ENCODE measurements at places on chromosomes 1 and 21.

GRCh38 chr21:46448108-46448507 lies 10.6 kb upstream of the DIP2A start:
- no peak for ATAC-seq

DNA sequence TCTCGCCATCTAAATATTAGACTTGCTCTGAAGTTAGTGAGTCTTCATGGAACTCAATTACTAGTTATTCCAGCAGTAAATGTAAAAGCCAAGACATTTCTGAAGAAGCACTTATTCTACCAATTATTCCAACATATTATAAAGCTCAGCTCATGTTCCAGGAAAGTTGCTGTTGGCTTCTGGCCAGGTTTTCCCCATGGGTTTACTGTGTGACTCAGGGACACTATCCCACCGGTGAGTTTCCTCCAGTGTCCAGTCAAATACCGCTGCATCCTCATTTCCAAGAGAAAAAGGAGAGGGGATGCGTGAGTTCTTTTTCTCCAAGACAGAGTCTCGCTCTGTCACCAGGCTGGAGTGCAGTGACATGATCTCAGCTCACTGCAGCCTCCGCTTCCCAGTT lies 9.2 kb upstream of the HHIPL2 start:
- no peak for ATAC-seq

DNA sequence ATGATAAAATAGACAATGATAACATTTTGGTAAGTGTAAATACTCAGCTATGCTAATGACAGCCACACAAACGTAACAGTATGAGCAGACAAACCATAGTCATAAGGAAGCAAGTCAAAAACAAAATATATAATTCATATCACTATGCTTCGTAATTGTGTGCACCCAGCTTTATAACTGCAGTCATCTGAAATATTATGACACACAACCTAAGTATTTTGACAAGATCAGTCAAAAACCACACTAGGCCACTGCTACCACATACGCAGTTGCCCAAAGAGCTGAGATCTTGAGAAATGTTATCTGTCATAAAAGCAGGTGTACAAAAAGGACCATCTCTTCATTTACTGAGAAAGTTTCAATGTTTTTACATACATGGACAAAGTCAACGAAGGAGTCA lies 26.0 kb downstream of the RNASEL start:
- no peak for ATAC-seq

DNA sequence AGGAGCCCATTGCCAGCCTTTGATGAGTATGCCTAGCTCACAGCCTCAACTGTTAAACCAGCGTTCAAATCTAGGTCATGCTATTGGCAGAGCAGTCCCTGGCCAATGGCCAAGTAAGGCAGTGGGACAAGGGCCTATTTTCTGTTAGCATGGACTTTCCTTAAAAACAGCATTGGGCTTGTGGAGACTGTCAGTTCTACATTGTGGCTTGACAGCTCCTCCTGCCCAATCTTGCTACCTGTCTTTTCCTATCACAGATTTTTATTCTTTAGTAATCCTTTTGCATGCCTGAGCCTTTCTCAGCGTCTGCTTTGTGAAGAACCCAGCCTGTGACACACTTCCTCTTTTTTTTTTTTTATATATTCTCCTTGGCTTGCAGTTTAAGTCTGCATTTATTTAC lies 56.4 kb downstream of the DIP2A start:
- ATAC-seq, result peak; percentile 88

GRCh38 chr1:183243161-183244050 lies 57.3 kb downstream of the LAMC2 start:
- ATAC-seq, result no peak

GRCh38 chr1:63590166-63590560 lies 3.0 kb upstream of the PGM1 start:
- ATAC-seq, result no peak

DNA sequence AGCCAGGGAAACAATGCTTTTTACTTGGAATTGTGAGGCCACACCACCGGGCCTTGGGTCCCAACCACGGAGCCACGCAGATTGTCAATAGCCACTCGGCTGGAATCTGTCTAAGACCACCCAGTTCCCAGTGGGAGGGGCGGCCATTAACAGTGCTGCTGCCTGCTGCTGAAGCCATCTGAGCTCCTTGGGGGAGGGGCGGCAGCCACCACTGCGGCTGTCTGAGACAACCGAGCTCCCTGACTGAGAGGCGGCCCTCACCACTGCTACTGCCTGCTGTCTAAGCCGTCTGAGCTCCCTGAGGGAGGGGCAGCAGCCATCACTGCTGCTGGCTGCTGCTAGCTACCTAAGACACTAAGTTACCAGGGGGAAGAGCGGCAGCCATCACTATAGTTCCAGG lies 64.3 kb downstream of the DMRTA2 start:
- ATAC-seq, result no peak

DNA sequence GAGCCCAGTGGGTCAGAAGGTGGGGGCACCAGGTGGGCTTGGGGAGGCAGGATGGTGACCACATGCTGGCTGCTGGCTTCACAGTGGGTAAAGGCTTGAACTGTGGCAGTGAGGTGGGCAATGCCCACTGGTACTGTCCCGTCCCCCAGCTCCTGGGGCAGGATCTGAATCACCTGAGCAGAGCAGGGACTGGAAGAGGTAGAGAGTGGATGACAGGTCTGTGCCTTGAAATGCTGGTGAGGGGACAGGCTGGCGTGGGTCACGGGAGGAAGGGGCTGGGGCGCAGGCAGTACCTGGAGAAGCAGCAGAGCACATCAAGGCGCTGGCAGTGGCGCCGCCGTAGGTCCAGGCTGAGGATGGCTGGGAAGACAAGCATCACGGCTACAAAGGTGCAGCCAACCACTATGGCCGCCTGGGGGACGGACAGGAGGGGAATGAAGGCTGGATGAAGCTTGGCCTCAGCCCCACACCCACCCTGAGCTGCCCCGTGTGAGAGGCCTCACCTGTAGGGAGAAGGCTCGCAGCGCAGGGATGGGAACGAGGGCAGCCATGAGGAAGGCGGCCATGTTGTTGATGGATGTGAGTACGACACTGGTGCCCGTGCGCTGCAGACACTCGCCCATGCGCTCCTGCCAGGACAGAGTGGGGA lies 14.9 kb downstream of the PTCH2 start:
- no peak for ATAC-seq

DNA sequence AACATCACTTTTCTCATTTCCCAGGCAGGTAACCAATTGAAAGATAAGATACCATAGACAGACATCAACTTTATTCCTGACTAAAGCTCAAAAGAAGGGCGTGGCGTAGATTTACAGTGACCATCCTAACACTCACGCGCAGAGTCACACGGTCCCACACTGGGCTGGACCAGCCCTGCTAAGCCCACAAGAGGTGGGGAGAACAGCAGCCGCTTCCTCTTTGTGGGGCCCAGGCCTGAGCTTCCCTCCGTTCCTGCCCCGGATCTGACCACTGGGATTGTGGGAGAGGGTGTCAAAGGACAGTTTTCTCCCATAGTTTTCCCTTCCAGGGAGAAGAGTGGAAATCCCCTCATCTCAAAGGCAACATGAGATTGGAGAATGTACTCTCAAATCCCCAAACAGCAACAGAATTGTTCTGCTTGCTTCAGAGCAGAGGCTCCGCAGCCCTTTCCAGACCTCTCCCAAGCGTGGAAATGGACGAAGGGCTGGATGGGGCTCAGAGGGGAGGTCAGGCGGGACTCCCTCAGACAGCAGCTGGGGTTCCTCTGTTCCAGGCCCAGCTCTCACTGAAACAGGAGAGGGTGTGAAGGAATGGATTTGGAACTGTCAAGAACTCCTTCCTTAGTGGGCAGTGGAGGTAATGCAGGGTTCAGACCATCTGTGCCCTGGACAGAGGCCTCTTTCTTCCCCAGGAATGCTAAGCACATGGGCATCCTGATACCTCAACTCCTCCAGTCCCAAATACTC lies 33.7 kb downstream of the L1TD1 start:
- no peak for ATAC-seq

DNA sequence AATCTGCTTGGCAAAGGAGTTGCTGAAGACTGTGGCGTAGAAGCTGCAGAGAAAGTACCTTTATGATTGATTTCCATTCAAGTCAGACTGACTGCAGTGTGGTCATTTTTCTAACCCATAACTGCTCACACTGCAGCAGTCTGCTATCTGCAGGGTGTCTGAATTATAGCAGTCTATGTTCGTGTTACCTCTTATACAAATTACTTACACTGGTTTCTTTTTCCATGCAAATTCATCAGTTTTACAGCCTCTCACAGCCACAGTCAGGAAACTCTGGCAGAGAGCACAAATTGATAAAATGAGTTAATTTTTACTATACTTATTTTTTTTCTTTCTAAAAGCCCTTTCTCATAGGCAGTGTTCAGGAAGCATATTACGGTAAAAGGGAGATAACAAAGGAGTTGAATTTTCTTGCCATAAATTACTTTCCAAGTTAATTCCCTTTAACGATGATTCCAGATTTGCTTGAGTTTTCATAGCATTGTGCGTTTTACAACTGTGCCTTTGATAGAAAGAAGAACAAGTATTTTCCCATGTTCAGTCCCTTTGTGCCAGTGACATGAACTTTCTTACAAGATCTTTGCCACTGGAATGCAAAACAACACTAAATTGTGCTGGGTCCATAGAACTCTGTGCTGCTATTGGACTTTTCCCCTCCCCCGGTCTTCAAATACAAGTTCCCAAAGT lies 261.5 kb downstream of the NFIA start:
- no peak for ATAC-seq

DNA sequence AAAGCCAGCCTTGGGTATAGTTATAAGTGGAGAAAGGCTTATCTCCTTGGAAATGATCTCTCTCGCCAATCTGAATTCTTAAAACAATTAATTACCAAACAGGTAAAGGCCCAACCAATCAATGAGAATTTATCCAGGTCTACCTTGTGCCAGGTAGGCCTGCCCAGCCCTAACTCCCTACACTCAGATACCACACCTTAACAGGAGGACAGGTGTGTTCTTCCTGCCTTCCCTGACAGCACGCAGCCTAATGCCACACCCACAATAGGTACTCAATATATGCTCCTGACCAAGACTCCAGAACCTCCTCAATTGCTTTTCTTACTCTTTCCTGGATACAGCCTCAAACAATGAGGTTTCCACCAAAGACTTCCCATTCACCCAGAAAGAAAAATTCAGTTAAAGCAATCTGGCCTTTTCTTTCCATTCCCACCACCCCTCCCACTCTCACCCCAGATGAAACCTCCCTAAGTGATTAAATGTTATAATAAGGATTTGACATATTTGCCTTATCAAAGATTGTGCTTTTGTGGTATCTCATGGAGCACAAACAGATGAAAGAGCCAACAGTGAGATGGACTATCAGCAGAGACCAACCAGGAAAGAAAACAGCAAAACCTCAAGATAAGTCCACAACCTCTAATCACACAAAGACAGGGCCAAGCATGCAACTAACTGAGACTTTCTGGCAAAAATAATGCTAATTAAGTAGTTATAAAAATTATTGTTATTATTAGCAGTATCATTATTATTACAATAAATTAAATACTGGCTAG lies 25.6 kb downstream of the TRABD2B start:
- no peak for ATAC-seq

DNA sequence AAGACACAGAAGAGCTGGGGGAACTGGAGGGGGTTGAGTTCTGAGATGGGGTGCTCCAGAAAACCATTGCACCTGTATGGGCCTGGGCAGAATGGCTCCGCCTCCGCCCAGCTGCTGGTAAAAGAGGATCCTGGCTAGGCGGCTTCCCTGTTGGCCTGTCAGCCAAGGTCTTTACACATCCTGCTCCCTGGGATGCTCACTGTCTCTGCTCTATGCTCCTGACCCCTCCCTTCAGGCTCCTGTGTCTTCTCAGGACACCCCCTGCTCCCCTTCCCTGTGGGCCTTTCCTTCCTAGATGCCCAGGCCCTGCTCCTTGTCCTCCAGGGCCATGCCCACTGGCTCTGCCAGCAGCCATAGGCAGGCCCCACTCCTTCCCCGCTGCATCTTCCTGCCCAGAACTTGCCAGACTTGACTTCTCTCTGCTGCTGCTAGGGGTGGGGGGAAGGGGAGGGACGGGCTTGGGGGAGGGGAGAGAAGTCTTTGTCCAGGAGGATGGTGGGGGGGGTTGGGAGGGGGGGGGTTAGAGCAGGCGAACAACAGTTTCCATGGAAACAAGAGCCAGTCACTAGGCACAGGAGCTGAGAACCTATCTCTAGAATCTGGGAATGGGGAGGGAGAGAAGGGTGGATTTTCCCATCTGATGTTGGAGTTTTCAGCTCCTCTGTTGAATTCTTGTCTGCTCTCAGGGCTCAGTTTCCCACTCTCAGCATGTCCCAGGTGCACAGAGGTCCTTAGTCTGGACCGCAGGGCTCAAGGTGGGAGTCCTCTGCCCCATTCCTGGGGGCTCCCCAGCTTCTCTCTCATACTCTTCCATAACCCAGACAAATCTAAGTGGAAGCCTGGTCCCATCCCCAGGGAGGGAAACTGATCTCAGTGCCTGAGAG lies 10.6 kb downstream of the CELSR2 start:
- no peak for ATAC-seq

GRCh38 chr1:245829826-245830225 lies 675.0 kb downstream of the KIF26B start:
- no peak for ATAC-seq

GRCh38 chr1:79847700-79848099 lies 841.2 kb upstream of the ADGRL4 start:
- no peak for ATAC-seq

DNA sequence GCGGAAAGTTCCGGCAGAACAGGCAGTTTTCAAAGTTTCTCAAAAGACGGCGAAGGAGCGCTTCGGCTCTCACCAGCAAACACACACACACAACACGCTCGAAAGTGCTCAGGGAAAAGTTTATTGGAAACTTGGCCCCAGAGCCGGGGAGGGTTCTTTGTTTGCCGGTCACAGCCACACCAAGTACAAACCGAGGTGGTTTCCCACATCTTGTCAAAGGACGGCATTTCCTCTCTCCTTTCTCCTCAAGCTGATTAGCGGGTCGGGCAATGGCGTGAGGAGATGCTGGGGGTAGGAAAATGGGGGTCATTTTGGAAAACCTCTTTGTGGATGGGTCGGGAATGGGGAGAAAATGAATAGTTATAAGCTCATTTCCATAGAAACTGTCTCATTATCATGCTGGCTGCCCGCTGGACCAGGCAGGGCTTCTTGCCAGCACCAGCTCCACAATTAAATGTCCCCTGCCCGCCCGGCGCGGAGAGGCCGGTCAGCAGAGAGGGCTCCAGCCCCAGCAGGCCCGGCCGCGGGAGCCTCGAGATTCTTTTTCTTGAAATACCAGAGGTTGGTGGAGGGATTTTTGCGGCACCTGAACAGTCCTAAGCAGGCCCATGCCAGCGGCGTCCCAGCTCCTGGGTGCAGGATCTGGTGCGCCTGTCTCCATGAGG lies 92.3 kb downstream of the PRDM16 start:
- no peak for ATAC-seq

DNA sequence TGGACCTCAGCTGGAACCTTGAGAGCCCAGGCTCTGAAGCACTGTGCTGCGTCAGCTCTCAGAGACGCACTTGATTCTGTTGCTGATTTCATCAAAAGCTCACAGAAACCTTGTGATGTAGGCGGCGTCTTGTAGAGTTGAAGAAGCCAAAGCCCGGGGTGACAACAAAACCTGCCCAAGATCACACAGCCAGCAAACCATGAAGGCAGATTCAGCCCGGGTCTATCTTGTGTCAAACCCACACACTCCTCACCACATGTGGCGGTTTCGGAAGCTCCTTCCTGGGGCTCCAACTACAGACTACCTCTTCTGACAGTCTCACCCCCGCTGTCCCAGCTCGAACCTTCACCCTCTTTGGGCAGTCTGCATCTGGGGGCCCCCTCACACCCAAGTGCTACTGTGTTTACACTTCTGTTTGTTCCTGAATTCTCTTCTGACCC lies 50.4 kb downstream of the TENT5C start:
- ATAC-seq, result no peak
